NCI-H2081 treated with DMSO at 0.1 percent for 48 hours (cell line): ENCODE measurements at places on chromosomes 4 and X.

- DNase-seq = no peak
Observed at GRCh38 chr4:16226816-16227461, 668 bp upstream of the TAPT1 start.

DNA sequence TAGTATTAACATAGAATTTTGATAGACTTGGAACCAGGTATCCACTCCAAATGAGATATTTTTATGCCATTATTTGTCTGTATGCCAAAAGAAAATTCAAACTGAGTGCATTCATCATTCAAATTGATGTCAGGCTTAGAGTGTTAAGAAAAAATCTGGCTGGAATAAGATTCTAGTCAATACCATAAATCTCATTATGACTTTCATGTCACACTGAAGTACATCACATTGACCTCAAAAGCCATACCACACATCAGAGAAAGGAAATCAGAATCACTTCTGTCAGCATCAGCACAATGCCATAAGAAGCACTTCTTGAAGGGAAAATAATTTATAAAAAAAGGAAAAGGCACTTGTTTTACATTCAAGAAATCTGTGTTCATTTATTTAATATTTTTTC lies 119.0 kb upstream of the BMP3 start:
- no peak for DNase-seq

GRCh38 chr4:149055624-149056023 lies 613.4 kb upstream of the NR3C2 start:
- DNase-seq = no peak

DNA sequence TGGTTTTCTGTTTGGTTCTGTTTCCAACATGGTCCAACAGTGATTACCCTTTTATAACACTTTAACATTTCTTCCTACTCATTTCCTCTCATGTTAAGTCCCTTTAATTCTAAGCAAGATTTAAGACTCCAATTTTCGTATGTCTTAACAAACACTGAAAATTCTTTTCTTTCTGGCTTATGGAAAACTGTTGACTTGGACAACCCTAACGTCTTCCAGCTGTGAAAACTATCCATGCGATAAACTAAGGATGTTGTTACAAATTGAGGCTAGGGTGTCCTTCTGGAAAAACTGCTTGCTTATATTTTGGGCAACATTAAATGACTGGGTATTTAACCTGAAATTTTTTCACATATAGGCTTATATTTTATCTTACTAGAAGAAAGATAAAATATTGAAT lies 33.9 kb upstream of the RTL3 start:
- DNase-seq = no peak
